ENCODE measurements at places on chromosomes 6 and 20. TPM values are rescaled to one million over a fixed set of nuclear protein-coding genes. Genes with fewer than 3 reads are reported as not detected.

GRCh38 chr20:43507150-43508080, at the start of gene L3MBTL1:
Gene L3MBTL1 (plus strand): TSS chr20:43507697. CDS start chr20:43513504, 5,807 bp downstream.
- no peaks in the 10 kb centered on the region for H3K27me3 ChIP-seq
- H3K4me3 ChIP-seq = peak within 1 kb of the TSS; percentile 76
- no peaks in the 10 kb centered on the region for H3K4me1 ChIP-seq
- no peak within 1 kb of the TSS for H3K27ac ChIP-seq
- no peaks in the 10 kb centered on the region for H3K36me3 ChIP-seq
- DNase-seq = peak; percentile 47

The RSPO3 gene
- not detected for total RNA-seq

DNA sequence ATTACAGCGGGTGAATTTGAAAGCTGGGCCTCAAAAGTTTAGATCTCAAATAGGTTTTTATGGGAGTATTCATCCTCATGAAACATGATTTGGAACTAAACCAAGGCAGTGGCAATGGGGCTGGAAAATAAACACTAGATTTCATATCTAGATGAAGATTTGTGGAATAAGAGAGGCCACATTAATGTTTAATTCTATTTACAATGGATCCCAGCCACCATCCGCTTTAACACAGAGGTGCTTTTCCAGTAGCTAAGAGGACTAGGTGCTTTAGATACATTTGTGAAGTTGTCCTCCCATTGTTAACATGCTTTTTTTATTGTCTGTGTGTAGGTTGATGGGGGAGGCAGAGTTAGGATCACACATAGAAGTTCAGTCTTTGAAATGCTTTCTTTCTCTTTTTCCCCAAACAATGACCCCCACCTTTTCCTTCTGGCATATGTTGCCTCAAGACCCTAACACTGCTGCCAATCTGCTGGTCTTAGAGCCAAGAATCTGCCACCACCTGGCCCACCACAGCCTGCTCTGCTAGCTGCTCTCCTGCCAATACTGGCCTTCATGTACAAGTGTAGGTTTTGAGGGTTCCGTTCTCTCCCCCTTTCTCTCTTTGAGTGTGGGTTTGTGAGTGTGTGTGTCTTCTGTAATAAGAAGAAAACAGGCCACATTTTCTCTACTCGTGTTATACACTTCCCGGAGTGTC, 27.8 kb upstream of the GFRAL start:
- H3K27me3 ChIP-seq = no peaks in the 10 kb centered on the region
- no peak overlapping the region for H3K27ac ChIP-seq
- no peaks in the 10 kb centered on the region for H3K4me1 ChIP-seq
- H3K4me3 ChIP-seq = no peak overlapping the region

DNA sequence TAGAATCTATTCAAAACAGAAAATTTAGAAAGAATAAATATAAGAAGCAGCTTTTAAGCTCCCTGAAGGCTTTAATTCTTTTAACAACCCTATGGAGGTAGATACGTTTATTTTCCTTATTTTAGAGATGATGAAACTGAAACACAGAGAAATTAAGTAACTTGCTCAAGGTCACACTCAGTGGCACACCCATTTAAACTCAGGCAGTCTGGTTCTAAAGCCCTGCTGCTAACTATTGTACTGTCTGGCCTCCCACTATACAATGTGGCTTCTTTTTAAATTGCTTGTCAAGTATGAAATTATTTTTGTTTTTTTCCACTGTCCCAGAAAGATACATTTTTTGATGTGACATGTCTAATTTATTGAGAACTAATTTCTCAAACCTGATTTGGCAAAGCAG, 55.7 kb downstream of the FAM217A start:
- no peak for DNase-seq
- peak overlapping the region; percentile 99 for H3K4me3 ChIP-seq
- peak overlapping the region; percentile 99 for H3K27ac ChIP-seq
- H3K27me3 ChIP-seq = no peaks in the 10 kb centered on the region
- peaks cover 34% of the 10 kb centered on the region for H3K36me3 ChIP-seq
- peaks cover 32% of the 10 kb centered on the region for H3K4me1 ChIP-seq

- H3K36me3 ChIP-seq = no peaks in the 10 kb centered on the region
- H3K27me3 ChIP-seq = peaks cover 16% of the 10 kb centered on the region
- no peak overlapping the region for H3K27ac ChIP-seq
Measured at GRCh38 chr6:115058414-115059211, 715.8 kb upstream of the HS3ST5 start.

The CCR6 gene
- not detected for total RNA-seq

The MUC21 gene
- not detected for total RNA-seq

DNA sequence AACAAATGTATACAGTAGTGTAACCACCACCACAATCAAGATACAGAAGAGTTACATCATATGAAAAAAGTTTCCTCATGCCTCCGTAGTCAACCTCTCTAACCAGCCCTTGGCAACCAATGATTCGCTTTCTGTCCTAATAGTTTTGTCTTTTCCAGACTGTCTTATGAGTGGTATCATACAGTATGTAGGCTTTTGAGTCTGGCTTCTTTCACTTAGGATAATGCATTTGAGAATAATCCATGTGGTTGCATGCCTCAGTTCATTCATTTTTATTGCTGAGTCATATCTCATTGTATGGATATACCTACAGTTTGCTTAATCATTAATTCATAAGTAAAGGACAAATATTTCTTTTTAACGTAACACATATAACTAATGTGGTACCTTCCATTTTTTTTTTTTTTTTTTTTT, 86.4 kb upstream of the RIPOR2 start:
- H3K4me1 ChIP-seq = peaks cover 22% of the 10 kb centered on the region
- no peak overlapping the region for H3K27ac ChIP-seq
- H3K36me3 ChIP-seq = peaks cover 3% of the 10 kb centered on the region

The PREX1 gene
- total RNA-seq = 0.05 TPM

DNA sequence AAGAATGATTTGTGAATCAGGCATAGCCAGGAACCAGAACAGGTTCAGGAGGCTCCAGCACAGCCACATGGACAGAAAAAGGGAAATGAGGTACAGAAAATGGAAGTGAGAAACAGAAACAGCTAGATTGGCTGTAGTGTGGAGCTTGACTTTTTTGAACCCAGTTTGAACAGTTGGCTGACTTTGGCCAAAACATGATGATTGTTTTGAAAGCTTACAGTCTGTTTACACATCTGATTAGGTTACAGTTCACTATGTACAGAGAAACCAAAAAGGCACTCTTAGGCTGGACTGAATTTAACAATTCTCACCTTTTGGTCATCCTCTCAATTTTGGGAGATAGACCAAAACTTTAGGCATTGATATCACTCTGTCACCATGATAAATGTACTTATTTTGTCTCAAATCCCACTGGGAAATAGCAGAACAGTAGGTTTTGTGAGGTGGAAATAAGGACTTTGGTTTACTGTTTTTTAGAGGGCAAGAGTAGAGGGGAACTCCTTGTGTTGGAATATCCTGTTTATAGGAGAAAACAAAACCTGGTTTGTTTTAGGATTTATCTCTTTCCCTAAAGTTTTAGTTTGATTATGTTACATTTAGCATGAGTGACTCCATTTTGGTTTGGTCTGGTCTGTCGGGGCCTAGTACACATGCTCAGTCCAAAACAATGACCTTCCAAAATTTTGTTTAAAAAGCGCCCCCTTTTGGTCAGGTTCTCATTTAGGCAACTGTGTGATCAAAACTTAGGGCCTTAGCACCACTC, 123.1 kb downstream of the OLIG3 start:
- no peak for DNase-seq
- H3K36me3 ChIP-seq = no peaks in the 10 kb centered on the region
- no peak overlapping the region for H3K4me3 ChIP-seq
- no peak overlapping the region for H3K27ac ChIP-seq

GRCh38 chr6:152121910-152122309, 314.4 kb downstream of the ESR1 start:
- H3K27me3 ChIP-seq = no peaks in the 10 kb centered on the region
- H3K4me3 ChIP-seq = no peak overlapping the region
- H3K4me1 ChIP-seq = no peaks in the 10 kb centered on the region
- peaks cover 4% of the 10 kb centered on the region for H3K36me3 ChIP-seq
- no peak overlapping the region for H3K27ac ChIP-seq
- no peak for DNase-seq

DNA sequence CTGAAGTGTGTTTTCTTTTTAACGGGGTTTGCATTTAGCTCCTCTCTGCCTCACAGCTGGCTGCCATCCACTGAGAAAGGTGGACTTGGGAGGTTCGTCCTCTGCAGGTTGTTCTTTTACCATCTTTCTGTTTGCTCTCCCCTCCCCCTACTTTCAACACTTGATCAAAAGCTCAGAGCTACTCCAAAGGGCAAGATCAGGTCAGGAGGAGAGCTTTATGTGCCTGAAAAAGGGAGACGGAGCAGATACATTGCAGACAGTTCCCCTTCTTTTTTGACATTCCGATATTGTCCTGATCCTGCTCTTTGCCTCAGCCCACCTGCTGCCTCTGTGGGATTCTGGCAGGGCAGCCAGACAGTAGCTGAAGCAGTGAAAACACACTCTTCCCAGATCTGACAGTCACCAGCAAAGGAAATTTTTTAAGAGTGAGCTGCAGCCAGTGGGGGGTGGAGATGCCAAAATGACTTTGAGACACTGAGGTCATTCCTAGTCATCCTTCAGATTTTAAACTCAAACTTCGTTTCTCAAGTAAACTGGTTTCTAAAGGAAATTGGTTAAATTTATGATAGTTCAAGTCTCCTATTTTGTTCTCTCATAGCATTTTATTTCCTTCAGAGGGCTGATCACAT, 26.5 kb downstream of the SMLR1 start:
- no peak for DNase-seq
- peaks cover 11% of the 10 kb centered on the region for H3K4me1 ChIP-seq
- H3K36me3 ChIP-seq = no peaks in the 10 kb centered on the region
- no peaks in the 10 kb centered on the region for H3K27me3 ChIP-seq
- H3K4me3 ChIP-seq = no peak overlapping the region
- H3K27ac ChIP-seq = no peak overlapping the region

GRCh38 chr6:30570263-30570662, 979 bp upstream of the ABCF1 start:
- H3K36me3 ChIP-seq = peaks cover 25% of the 10 kb centered on the region
- no peaks in the 10 kb centered on the region for H3K27me3 ChIP-seq
- peak overlapping the region; percentile 92 for H3K4me3 ChIP-seq
- H3K27ac ChIP-seq = no peak overlapping the region

DNA sequence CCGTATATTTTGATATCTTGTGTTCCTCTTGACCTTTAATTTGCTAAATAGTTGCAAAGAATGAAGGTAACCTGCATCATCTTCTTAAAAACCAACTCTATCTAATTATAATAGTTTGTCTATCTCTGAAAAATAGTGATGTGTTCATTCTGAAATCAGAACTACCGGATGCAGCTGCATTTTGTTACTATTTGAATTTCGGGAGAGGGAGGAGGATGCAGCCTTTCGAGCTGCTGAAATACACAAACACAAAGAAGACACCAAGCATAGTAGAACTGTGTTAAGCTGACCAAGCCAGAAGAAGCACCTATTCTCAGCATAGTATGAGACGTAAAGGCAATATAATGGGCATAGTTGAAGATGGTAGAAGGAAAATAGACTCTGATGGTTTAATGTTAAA, 33.1 kb downstream of the PTPN1 start:
- peaks cover 40% of the 10 kb centered on the region for H3K4me1 ChIP-seq
- no peak overlapping the region for H3K4me3 ChIP-seq
- DNase-seq = no peak
- H3K27me3 ChIP-seq = no peaks in the 10 kb centered on the region
- no peak overlapping the region for H3K27ac ChIP-seq

The SALL4 gene
- 0.61 TPM for total RNA-seq

The SLC17A3 gene
- not detected for total RNA-seq

The C6orf141 gene
- total RNA-seq = 29.9 TPM

- no peaks in the 10 kb centered on the region for H3K36me3 ChIP-seq
- H3K4me3 ChIP-seq = peak overlapping the region; percentile 63
- no peaks in the 10 kb centered on the region for H3K4me1 ChIP-seq
- no peak overlapping the region for H3K27ac ChIP-seq
- H3K27me3 ChIP-seq = peaks cover 24% of the 10 kb centered on the region
- DNase-seq = no peak
Measured at GRCh38 chr6:99350573-99350972, 1.1 kb upstream of the FAXC start.

The ANGPT4 gene
- total RNA-seq = not detected

The CLPSL1 gene
- total RNA-seq = not detected

The LY6G5B gene
- total RNA-seq = 16.0 TPM

The MRAP2 gene
- 0.15 TPM for total RNA-seq

GRCh38 chr6:148831064-148831463, 84.2 kb downstream of the UST start:
- no peak for DNase-seq
- no peak overlapping the region for H3K27ac ChIP-seq
- H3K27me3 ChIP-seq = no peaks in the 10 kb centered on the region
- H3K36me3 ChIP-seq = no peaks in the 10 kb centered on the region
- no peak overlapping the region for H3K4me3 ChIP-seq
- H3K4me1 ChIP-seq = peaks cover 33% of the 10 kb centered on the region

The BPIFB1 gene
- total RNA-seq = not detected

The HACE1 gene
- total RNA-seq = 8.3 TPM

DNA sequence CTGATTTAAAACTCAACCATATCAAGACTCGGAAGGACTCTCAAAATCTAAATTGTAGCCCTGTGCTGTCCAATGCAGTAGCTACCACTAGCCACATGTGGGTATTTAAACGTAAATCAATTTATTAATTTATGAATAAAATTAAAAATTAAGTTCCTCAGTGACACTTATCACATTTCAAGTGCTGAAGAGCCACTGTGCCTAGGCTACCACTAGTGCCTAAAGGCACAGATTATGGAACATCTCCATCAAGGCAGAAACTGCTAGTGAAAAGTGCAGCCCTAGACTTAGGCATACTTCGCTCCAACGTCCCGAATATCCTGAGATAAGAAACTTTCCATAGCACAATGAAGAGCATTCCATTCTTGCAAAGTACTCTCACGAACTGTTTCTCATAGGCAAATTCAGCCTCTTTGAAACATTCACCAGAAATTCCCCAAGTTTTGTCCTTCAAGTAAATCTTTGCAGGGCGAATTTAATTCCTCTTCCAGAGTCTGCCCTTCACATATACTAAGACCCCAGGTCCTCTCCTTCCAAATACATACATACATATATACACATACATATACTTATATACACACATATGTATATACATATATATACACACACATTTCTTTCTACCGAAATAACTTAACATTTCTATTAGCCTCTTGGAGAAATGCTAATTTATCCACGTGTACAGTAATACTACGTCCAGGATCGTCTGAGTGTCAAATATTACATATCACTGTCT, 1.3 kb downstream of the SUPT3H start:
- peak overlapping the region; percentile 98 for H3K27ac ChIP-seq
- H3K27me3 ChIP-seq = no peaks in the 10 kb centered on the region
- H3K36me3 ChIP-seq = no peaks in the 10 kb centered on the region
- no peak for DNase-seq

The MCCD1 gene
- total RNA-seq = not detected

The TFAP2D gene
- total RNA-seq = not detected

Data from MCF 10A (cell line).